ENCODE measurements at places on chromosomes 2 and 18.

DNA sequence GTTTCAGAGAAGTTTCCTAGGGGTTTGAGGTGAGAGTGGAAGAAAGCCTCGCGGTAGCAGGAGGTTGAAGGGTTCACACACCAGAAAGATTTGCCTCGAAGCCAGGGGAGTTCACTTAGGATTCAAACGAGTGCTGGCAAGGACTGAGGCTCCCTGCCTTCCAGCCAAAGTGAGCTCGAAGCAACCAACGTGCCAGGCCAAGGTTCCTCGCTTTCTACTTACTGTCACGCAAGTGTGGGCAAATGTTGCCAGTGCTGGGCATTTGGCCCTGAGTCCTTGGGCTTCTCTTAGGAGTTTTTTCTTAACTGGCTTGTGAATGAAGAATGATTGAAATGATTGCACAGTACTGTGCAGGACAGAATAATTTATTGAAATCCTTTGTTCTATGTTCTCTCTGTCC, 53.6 kb downstream of the TMEM178A start:
- no peak for DNase-seq

DNA sequence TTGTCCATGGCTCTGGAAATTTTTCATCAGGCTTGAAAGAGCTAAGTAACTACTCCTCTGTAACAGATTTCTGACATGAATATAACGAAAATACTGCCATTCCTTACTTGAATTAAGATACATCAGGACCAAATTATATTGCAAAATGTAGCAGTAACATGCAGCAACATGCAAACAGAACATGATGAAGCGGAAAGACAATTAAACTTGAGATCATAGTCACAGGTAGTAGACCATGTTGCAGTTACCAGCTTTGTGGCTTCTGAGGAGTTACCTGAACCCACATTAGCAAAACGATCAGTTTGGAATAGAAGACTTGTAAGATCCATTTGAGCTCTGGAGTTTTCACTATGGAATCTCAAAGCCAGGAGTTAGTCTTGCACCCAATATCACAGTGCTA, 76.2 kb downstream of the MREG start:
- no peak for DNase-seq

DNA sequence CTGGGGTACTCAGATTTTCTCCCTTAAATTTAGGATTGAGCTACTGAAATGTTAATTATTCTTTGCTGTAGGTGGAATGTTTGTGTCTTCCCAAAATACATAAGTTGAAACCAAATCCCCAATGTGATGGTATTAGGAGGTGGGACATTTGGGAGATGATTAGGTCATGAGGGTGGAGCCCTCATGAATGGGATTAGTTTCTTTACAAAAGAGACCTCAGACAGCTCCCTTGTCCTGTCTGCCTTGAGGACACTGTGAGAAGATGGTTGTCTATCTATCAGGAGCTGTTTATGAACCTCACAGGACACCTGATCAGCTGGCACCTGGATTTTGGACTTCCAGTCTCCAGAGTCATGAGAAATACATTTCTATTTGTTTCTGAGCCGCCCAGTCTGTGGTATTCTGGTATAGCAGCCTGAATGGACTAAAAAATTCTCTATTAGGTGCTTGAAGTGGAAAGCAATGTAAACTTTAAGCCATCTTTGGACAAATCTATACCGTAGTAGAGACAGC, 99.2 kb upstream of the UXS1 start:
- no peak for DNase-seq

GRCh38 chr2:55061523-55062344, 11.5 kb upstream of the RTN4 start:
- DNase-seq = peak; percentile 71

DNA sequence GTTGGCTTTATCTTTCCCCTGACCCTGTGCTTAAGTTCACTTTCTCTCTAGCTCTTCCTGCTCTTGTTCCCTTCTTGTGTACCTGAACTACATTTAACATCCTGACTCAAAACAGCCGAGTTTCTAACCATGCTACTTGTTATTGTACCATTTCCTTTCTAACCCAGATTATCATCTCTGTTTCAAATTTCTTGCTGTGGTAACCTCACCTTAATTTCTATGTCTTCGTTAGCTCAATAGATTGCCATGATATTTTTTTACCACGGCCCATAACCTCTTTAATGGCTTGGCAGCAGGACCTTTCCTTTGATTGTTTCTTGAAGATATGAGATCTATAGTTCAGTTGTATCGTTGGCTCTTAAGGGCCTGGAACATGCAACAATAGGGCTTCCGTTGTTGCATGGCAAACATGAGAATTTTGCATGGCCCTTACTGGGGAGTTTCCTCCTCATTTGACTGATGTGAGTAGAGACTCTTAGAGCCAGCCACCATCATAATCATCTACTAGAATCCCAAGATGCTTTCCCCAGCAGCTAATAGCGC, 11.1 kb downstream of the CFAP36 start:
- no peak for DNase-seq

- DNase-seq = no peak
Measured at GRCh38 chr2:70560442-70560841, 6.8 kb upstream of the TGFA start.

DNA sequence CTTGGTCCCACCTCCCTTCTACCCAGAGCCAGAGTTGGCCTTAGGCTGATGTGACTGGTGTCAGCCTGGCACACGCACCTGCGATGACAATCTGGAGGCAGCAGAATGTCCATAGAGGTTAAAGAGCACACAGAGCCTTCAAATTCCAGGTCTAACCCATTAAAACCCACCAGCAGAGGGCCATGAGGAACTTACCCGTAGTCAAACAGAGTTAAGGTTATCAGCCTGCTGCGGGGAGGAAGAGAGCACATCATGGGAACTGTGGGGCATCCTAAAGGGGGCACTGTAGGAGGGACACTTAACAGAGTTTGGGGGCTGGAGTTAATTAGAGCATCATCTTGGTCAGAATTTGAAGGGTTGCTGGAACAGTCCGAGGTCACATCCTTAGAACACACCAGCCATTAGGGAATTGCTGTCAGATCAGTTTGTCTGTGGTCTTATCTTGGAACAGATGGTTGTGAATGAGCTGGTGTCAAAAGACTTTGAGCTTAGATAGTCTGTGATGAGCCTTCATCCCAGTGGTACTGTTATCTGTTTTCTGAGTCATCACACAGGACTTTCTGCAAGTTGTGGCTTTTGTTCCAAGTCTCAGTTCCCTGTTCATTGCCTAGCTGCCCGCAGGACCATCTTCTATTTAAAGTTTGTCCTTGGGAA, 248.6 kb downstream of the LOXHD1 start:
- no peak for DNase-seq

DNA sequence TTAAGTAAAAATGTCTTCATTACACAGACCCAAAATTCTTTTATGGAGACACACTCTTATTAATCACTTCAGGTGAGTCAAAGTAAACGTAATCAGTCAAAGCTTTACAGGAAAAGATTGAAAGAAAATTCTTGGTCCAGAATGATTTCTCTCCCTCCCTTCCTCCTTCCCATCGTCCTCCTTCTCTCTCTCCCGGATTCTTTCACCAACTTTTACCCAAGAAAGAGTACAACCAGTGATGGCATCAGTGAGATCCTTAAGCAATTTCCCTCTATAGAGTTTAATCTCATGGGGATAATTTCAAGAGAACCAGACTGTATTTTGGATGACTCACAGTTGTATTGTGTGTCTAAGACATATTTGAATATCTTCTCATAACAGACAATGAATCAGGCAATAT, 258.1 kb downstream of the ALK start:
- DNase-seq = no peak

- no peak for DNase-seq
Measured at GRCh38 chr2:218858671-218859555, 692 bp upstream of the WNT6 start.

- DNase-seq = no peak
Measured at GRCh38 chr2:8999102-8999446, 4.4 kb downstream of the MBOAT2 start.

DNA sequence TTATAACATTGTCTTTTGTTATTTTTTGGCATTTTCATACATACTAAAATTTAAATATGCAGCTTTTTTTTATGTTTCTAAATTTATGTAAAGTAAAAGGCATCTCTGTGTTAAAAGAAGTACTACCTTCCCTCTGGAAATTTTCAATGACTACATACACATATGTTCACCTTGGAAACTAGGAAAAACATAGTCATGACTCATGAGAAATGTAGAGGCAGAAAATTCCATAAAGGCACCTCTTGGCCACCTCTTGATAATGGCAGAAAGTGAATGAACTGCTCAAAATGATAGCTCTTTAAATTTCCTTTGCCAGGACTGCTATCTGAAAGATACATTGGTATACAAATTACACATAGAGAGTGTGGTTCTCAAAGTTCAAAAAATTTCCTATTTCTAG, 889.1 kb upstream of the ZEB2 start:
- no peak for DNase-seq

- DNase-seq = peak; percentile 99
Measured at GRCh38 chr2:5691985-5692529, at the start of gene SOX11. Gene SOX11 (plus strand): TSS chr2:5692384. CDS start chr2:5692722, 338 bp downstream.

Data from NCI-H187 (cell line).